ENCODE measurements at places on chromosomes 1 and 21.

- DNase-seq, result no peak
Observed at GRCh38 chr1:232096751-232097150, 470.2 kb downstream of the DISC1 start.

DNA sequence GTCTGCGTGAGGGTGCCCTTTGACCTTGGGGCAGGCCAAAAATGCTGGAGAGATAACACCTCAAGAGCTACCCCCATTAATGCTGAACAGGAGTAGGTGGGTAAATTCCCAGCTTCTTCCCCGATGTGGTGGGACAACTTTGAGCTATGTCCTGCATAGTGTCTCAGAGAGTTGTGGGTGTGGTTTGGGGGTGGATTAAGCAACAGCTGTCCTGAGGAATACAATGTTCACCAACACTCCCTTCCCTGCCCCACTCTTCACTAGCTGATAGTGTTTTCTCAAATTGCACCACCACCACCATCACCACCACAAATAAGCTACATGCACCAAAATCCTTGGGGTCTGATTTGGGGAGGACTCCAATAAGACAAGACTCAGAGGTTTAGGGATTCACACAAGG, 258.4 kb downstream of the HLX start:
- no peak for DNase-seq

- no peak for DNase-seq
Observed at GRCh38 chr1:79903321-79903720, 896.8 kb upstream of the ADGRL4 start.

DNA sequence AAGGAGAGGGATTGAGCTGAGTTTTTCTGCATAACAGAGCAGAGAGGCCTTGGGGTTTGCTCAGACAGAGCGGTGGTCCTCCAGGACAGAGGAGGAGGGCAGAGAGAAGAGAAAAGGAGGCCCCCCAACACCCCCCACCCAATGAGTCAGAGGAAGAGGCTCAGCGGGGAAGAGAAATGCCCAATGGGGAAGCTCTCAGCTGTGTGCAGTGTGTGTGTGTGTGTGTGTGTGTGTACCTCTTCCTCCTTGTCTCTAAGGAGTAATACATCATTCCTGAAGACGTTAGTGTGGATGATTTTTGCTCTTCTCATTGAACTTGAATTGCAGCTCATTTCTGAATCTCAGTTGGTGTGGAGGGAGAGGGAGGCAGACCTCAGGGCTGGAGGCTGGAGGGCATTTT, 8.7 kb downstream of the TMPRSS3 start:
- no peak for DNase-seq

GRCh38 chr1:167720965-167721616, 691 bp upstream of the MPZL1 start:
- no peak for DNase-seq

GRCh38 chr1:94651076-94651475, 109.5 kb upstream of the F3 start:
- DNase-seq, result no peak

Measured in stimulated activated CD4-positive, alpha-beta T cell treated with anti-CD3 and anti-CD28 coated beads, Interleukin-4, amount 100 ng/mL, for 1 hour (primary cell).